ENCODE measurements at places on chromosomes 1 and 21.

- no peak for DNase-seq
Measured at GRCh38 chr1:246032031-246032551, 475.0 kb downstream of the SMYD3 start.

GRCh38 chr1:63914706-63915105 lies 140.9 kb downstream of the ROR1 start:
- no peak for DNase-seq

DNA sequence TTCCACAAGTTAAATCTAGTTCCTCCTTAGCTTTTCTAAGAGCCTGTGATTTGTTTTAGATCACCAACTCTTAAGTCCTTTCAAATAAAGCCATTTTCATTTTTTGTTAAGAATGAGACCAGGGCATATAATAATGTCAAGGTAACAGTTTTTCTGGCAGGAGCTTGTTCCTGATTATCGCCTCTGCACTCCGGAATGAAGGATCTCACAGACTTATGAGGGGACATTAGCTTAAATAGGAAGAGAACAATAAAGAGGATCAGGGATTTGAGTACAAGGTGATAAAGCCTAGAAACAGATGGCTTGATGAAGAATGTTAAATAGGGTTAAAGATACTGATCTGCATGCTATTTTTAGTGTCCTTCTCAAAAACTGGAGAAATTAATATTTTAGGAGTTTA lies 13.6 kb upstream of the OTUD7B start:
- DNase-seq: no peak

- DNase-seq: no peak
Measured at GRCh38 chr21:44524414-44525371, 15.3 kb downstream of the KRTAP10-1 start.

- DNase-seq: no peak
Measured at GRCh38 chr1:55775007-55775406, 559.8 kb upstream of the USP24 start.

DNA sequence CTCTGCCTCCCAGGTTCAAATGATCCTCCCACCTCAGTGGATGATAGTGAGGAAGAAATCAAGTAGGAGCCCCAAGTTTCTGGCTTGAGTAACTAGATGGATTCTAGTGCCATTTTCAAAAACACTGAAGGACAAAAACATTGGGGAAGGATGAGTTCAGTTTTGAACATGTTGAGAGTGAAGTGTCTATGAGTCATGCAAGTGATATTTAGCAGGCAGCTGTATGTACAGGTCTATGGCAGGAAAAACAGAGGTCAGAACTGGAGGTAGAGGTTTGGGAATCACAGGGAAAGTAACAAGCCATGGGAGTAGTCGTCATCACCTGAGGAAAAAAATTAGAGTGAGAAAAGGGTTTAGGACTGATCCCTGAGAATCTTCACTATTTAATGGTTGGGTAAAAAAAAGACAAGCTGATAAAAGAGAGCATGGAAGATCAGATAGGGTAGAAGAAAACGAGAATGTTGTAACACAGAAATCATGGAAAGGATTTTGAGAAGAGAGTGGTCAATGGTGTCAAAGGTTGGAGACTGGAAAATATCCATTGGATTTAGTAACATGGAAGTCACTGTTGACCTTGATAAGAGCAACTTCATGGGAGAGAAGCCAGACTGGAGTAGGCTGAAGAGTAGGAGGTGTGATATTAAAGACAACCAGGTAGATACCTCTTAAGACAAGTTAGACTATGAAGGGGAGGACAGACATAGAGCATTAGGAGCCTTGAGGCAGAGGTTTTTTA lies 53.1 kb downstream of the DIPK1A start:
- no peak for DNase-seq

GRCh38 chr1:206575894-206576737 lies 36.1 kb downstream of the EIF2D start:
- DNase-seq: no peak

DNA sequence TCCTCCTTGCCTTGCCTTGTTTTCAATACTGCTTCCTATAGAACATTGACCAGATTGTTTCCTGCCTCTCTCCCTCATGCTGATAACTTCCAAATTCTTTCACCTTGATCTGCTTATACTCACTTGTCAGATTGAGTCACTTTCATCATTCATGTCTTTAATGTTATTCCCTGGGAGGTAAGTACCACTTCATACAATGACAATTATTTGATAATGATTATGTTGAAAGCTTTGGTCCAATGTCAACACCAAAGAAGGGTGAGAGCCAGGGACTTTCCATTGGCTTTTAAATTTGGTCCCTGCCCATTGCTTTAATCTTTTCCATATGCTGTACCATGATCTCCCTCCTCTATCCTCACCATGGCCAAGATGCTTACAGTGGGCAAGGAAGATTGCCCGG lies 137.4 kb downstream of the SYT2 start:
- no peak for DNase-seq

- DNase-seq: no peak
Measured at GRCh38 chr21:28172376-28172775, 820.3 kb downstream of the LTN1 start.

GRCh38 chr1:156838972-156839371 lies 19.9 kb downstream of the INSRR start:
- no peak for DNase-seq

DNA sequence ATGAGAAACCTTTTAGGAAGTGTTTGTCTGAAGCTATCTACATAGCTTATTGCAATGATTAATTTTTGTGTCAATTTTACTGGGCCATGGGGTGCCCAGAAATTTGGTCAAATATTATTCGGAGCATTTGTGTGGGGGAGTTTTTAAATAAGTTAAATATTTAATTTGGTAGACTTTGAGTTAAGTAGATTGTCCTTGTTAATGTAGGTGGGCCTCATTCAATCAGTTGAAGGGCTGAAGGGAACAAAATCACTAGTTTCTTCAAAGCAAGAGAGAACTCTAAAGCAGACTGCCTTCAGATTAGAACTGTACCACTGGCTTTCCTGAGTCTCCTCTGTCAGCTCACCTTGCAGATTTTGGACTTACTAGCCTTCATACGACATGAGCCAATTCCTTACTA lies 1008.6 kb upstream of the ADAMTS5 start:
- no peak for DNase-seq

DNA sequence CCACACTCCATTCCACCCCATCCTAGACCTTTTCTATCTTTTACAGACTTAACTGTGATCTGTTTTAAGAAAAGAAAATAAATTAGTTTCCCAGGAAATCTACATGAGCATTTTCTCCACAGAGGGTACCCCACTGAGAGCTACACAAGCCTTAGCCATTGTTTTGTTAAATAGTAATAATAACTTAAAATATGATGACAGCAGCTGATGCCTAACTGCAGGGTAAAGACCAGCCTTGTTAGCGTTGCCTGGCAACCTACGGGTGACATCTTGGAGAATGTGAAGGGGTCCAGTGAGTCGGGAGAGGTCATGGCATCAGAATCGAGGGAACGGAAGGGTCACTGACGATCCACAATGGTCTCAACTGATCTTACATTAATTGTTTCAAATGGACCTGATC lies 233.2 kb upstream of the PBX1 start:
- no peak for DNase-seq

DNA sequence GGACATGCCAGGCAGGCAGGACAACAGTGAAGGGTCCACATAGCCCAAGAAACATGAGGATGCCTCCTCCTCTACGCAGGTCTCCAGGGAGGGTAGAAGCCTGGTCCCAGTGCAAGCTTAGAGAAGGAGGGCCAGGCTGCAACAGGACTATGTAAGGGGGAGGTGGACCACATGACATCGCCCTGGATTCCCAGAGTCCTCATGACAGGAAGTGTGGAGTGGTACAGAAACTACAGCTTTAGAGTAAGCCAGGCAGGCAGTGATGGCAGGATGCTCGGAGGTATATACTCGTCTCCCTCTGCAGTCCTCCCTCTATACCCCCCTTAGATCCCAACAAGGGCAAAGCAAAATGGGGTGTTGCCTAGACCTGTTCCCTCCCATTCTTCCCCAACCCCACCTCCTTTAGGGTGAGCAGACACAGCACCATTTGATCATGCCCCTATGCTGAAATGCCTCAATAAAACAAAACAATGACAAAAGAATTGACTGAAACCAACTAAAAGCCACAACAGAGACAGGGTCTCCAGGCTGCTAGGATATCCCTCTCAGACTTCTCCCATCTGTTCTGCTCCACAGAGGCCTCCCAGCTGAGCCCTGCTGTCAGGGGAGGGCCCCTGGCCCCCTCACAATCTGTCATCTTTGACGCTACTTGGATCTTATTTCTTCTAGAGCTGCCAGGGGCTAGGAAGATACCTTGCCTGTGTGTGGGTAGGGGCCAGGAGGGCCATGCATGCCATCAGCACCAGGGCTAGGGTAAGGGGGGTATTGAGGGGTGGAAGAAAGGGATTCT lies 13.1 kb downstream of the FAM78B start:
- DNase-seq: no peak

- DNase-seq: no peak
Measured at GRCh38 chr1:167515893-167516321, 2.4 kb downstream of the CD247 start.

DNA sequence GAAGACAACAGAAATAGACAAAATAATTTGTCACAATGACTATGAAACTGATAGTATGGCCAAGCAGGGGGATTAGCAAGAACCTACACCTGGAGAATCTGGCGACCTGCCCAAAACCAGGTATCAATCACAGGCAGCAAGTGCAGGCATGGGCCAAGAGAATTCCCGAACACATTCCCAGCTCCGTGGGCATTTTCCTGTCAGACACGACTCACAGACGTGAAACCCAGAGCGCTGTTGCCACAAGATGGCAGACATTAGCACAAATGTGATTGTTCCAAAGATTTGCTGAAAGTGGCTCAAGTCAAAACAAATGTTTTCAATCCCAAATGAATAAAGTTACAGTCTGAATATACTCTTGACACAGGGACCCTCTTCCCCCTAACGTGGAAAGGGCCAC lies 36.8 kb downstream of the HLCS start:
- DNase-seq: no peak

GRCh38 chr1:22055463-22055862 lies 3.0 kb downstream of the CDC42 start:
- no peak for DNase-seq

DNA sequence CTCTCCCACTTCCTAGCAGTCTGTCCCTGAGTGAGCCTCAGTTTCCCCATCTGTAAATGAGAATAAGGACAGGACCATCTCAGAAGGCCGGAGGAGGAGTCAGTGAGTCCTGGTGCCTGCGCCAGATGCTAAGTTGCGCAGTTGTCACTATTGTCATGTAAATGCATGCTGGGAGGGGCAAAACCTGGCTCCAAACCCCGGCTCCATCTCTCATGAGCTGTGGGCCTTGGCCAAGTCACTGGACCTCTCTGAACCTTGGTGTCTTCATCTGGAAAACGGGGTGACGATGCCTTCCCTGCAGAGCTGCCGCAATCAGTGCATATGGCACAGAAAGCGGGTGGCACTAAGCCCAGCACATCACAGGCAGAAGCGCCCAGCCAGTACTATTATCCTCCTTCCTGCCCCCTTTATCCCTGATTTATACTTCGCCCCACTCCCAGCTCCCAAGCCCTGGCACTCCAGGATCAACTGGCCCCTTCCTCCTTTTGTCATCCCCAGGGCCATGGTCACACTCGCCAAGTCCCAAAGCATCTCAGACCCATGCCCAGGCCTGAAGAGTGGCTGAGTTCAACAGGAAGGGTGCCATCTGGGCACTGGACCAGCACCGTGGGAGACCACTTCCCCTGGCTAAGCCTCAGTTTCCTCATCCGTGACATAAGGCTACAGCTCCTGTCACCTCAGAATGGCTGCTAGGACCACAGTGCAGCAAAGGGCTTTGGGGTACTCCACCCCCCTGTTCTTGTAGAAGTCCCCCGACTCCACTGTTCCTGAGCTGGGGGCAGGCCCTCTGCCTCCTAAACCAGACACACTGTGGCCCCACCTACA lies 4.3 kb upstream of the PLEKHG5 start:
- peak; percentile 24 for DNase-seq

DNA sequence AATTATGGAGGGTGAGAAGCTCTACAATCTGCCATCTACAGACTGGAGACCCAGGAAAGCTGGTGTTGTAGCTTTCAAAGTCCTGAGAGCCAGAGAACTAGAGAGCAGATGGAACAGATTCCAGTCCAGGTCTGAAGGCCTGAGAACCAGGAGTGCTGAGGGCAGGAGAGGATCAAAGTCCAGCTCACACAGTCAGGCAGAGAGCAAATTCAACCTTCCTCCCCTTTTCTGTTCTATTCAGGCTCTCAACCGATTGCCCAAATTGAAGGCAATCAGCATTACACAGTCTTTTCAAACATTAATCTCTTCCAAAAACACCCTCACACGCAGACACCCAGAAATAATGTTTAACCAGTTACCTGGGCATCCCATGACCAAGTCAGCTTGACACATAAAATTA lies 2.5 kb upstream of the TMPRSS2 start:
- no peak for DNase-seq

GRCh38 chr1:230849451-230850224 lies 18.7 kb downstream of the C1orf198 start:
- DNase-seq: peak; percentile 92

DNA sequence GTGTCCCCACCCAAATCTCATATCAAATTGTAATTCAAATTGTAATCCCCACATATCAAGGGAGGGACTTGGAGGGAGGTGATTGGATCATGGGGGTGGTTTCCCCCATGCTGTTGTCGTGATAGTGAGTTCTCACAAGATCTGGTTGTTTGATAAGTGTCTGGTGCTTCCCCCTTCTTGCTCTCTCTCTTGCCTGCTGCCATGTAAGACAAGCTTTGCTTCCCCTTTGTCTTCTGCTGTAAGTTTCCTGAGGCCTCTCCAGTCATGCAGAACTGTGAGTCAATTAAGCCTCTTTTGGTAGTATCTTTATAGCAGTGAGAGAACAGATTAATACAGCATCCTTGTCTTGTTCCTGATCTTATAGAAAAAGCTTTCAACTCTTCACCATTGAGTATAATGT lies 6.5 kb upstream of the LRRC39 start:
- no peak for DNase-seq

GRCh38 chr1:101100674-101101073 lies 75.1 kb upstream of the DPH5 start:
- DNase-seq: no peak

- peak; percentile 86 for DNase-seq
Measured at GRCh38 chr1:234721476-234722269, 111.7 kb upstream of the IRF2BP2 start.

- DNase-seq: no peak
Measured at GRCh38 chr1:201500670-201501120, 6.2 kb downstream of the CSRP1 start.

Measured in femur (tissue), 1 donor.